ENCODE measurements at places on chromosomes 1 and 21. TPM values are rescaled to one million over a fixed set of nuclear protein-coding genes. Genes with fewer than 3 reads are reported as not detected.

Gene SPRR1A
- total RNA-seq: not detected

Gene TAL1
- not detected for total RNA-seq

Gene HCRTR1
- total RNA-seq: 0.21 TPM

Gene C2CD2
- 18.2 TPM for total RNA-seq

Gene CYP2J2
- 0.22 TPM for total RNA-seq

Gene NUDT4B
- total RNA-seq: 1.6 TPM

Gene CELA3A
- total RNA-seq: not detected

Gene RGS1
- total RNA-seq: not detected

Gene TGFB2
- 237 TPM for total RNA-seq

Gene TEDDM1
- not detected for total RNA-seq

Gene NIBAN1
- 101 TPM for total RNA-seq

Gene KCNJ9
- not detected for total RNA-seq

Gene HSPA6
- 0.75 TPM for total RNA-seq

Gene LYPD8
- total RNA-seq: not detected

Gene SLC35F3
- total RNA-seq: not detected

Gene APCS
- total RNA-seq: not detected

Gene AHCTF1
- total RNA-seq: 21.3 TPM

Gene C1orf116
- total RNA-seq: 0.07 TPM

Gene LCE3E
- total RNA-seq: not detected

Gene MYOG
- total RNA-seq: not detected

Gene SELE
- total RNA-seq: not detected

Gene TFF3
- not detected for total RNA-seq

Gene RPTN
- not detected for total RNA-seq

Gene MEX3A
- total RNA-seq: 12.7 TPM

Gene RIMKLA
- total RNA-seq: 0.18 TPM

Gene RAB25
- total RNA-seq: not detected

Gene GPR161
- 30.8 TPM for total RNA-seq

Gene VWA5B1
- total RNA-seq: not detected

Gene FAM43B
- total RNA-seq: 0.52 TPM

Gene CSF3R
- not detected for total RNA-seq

Gene FAM72D
- 0.44 TPM for total RNA-seq

Gene TMEM51
- 1.9 TPM for total RNA-seq

Gene ENSA
- total RNA-seq: 85.7 TPM

Gene TIPRL
- total RNA-seq: 37.2 TPM

Gene PTCH2
- 1.3 TPM for total RNA-seq

Gene KCNA3
- not detected for total RNA-seq

Gene OR6K3
- total RNA-seq: not detected

Gene GCSAML
- not detected for total RNA-seq

Gene NUAK2
- 1.7 TPM for total RNA-seq

Gene LCE2C
- not detected for total RNA-seq

Gene NPHS2
- total RNA-seq: not detected

Gene KLF17
- total RNA-seq: 0.18 TPM

Gene GPR52
- 1.0 TPM for total RNA-seq

Gene ZNF691
- total RNA-seq: 7.6 TPM

Gene C1QTNF12
- 1.3 TPM for total RNA-seq

Gene IQGAP3
- total RNA-seq: 6.8 TPM

Gene DUSP10
- 1.4 TPM for total RNA-seq

Gene FAM131C
- total RNA-seq: 0.24 TPM

All from chondrocyte (in vitro differentiated cells).